ENCODE measurements at places on chromosomes 16 and 17. TPM values are rescaled to one million over a fixed set of nuclear protein-coding genes. Genes with fewer than 3 reads are reported as not detected.

NPTX1 gene
- 2.2 TPM for total RNA-seq

SLC12A3 gene
- total RNA-seq, result not detected

EFTUD2 gene
- 86.7 TPM for total RNA-seq

OVCA2 gene
- total RNA-seq, result 57.5 TPM

Data from bronchus fibroblast of lung (primary cell).